ENCODE measurements at places on chromosomes 11 and 22.

- no peak for DNase-seq
Observed at GRCh38 chr11:27388001-27388400, 25.0 kb upstream of the CCDC34 start.

GRCh38 chr11:62560566-62561103 is 13.1 kb downstream of the EEF1G start:
- DNase-seq: no peak

DNA sequence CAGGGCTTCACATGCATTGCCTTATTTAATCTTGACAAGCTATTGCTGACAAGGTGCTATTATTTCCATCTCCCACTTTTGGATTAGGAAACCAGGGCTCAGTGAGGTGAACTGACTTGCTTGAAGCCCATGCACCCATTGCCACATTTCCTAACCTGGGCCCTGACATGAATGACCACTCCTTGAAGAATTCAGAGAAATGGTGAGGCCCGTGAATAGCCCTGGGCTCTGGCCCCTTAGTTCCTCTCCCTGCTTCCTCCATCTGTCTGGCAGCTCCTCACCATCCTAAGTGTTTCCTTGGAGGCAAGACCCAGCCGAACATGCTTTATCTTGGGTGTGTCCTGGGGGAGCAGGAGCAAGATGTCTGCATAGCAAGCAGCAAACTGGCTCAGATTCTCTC is 56.1 kb upstream of the NECTIN1 start:
- DNase-seq: no peak

DNA sequence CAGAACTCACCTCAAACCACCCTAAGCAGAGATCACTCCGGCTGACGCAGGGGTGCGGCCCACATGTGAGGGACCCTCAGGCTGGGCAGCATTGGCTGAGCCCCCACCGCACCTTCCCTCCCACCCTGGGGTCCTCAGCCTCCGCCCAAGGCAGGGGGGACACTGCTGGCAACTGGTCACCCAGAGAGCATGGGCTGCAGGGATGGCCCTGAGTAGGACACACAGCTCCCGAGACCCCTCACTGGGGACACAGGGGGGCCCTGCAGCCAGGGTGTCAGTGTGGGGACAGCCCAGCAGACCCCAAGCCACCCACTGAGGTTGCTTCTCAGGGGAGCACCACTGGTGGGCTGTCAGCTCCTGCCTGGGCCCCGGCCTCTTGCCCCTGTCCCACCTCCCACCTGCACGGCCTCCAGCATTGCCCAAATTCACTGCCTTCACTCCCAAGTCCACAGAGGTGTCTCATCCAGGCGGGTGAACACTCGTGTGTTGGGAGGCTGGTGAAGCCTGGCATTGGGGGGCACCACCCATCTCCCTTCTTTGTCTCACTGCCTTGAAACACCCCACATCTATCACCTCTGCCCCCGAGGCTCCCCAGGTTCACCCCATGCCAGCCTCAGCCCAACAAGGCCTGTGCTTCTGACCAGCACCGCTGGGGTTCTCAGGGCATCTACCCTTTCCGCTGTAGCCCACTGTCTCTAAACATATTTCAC is 4.7 kb downstream of the C11orf21 start:
- no peak for DNase-seq

DNA sequence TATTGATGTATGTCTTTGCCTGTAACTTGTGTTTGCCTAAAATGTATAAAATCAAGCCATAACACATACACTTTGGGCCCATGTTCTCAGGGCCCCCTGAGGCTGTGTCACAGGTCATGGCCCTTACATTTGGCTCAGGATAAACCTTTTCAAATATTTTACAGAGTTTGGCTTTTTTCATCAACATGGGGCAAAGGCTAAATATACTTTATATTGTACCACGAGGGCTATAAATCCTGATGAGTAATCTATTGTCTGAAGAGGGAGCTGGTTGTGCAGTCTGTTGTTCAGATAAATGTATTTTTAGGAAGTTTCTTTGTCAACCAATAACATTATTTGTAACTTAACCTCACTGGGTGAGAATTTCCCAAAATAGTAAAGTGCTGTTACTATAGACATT is 404.6 kb upstream of the DDI1 start:
- no peak for DNase-seq

- DNase-seq: no peak
Observed at GRCh38 chr22:40529821-40530220, 106.7 kb downstream of the MRTFA start.

GRCh38 chr11:65538232-65538914 is 13.5 kb downstream of the SCYL1 start:
- no peak for DNase-seq

DNA sequence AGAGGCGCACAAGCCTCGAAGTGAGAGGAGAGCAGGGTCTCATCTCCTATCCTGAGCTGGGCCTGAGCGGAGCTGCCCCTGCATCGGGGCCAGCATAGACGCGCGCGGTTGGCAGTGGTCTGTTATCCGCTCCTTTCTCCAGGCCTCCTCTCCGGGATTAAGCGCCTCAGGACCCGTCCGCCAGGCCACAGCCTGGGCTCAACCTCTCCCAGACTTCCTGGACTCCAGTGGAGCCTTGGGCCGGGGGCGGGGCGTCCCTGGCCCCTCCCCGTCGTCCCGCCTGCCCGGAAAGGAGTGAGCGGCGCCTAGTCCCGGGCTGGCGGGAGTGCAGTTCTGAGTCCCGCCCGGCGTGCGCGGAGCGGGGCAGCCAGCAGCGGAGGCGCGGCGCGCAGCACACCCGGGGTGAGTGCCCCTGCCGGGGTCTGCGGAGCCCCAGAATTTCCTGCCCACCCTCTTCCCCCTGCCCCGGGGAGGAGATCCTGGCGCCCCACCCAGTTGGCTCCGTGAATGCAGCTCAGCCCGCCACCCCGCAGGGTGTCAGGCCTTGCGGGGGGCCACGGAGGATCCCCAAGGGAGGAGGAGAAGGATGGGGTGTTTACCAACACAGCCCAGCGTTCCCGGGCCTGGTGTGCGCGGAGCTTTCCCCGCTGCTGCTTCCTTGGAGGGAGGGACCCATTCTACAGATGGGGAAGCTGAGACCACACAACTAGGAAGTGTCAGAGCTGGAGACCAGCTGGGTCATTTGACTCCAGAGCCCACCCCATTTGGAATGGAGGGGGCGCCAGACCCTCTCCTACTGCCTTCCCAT is at the start of gene TCIRG1:
Gene TCIRG1, plus strand, starts transcription at position 308 of the 808 bp plus-strand sequence. CDS start 2,247 bp downstream, outside the sequence.
- peak; percentile 46 for DNase-seq

GRCh38 chr22:23688571-23688970 is 2.2 kb upstream of the RGL4 start:
- DNase-seq: no peak
